Cardiac ventricle fibroblast (primary cell): ENCODE measurements at places on chromosomes 3 and 15. TPM values are rescaled to one million over a fixed set of nuclear protein-coding genes. Genes with fewer than 3 reads are reported as not detected.

MAPK6 gene
- 25.6 and 28.0 TPM in 2 replicates for total RNA-seq

ZNF660 gene
- 0.94 and 1.3 TPM in 2 replicates for total RNA-seq

CD200 gene
- 7.8 and 8.7 TPM in 2 replicates for total RNA-seq

SLC15A2 gene
- 0.06 and 0.54 TPM in 2 replicates for total RNA-seq

TMEM62 gene
- total RNA-seq: 2.1 and 2.7 TPM in 2 replicates

POC1A gene
- 1.2 and 2.1 TPM in 2 replicates for total RNA-seq

SLC2A2 gene
- total RNA-seq: not detected in 2 replicates

C3orf20 gene
- total RNA-seq: not detected in 2 replicates

CTXND1 gene
- not detected in 2 replicates for total RNA-seq

LYZL4 gene
- total RNA-seq: not detected in 2 replicates

AP3B2 gene
- 1.6 and 3.9 TPM in 2 replicates for total RNA-seq
